H4 (cell line): ENCODE measurements at places on chromosomes 16 and 17.

DNA sequence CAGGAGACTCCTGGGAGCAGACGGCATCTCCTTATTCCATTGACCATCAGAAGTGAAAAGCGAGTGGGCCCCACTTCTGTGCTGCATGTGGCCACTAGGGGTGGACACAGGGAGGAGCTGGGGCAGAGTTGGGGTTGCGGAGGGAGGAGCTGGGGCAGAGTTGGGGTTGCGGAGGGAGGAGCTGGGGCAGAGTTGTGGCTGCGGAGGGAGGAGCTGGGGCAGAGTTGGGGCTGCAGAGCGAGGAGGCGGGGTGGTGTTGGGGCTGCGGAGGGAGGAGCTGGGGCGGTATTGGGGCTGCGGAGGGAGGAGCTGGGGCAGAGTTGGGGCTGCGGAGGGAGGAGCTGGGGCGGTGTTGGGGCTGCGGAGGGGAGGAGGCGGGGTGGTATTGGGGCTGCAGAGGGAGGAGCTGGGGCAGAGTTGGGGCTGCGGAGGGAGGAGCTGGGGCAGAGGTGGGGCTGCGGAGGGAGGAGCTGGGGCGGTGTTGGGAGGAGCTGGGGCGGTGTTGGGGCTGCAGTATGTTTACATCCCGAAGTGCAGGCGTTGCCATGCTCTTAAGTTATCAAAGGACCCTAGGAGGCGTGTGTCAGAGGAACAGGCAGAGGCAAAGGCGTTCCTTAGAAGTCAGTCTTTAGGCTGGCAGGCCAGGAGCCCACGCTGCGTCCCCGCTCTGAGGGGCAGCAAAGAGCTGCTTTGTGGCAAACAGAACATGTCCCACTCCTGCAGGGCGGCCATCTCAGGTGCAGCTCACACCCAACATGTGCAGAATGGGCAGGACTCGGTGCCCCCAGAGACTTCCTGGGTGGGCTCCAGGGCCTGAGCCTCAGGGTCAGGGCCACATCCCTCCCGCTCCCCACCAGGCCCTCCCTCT is 76.0 kb downstream of the ZNF778 start:
- no peak for DNase-seq

GRCh38 chr17:45787044-45787443 is 2.9 kb downstream of the CRHR1 start:
- no peak for DNase-seq

DNA sequence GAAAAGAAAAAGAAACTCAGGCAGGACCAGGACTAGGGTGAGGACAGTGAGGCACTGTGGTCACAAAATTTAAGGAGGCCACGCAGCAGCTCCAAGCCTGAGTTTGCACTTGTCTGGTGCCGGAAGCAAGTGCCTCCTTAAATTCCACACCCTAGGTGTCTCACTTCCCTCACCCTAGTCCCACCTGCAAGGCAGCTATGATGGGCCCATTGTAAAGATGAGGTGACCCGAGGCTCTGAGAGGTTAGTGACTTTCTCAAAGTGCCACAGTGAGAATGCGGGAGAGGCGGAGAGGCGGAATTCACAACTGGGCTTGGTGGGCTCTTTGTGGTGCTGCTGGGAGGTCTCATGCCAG is 21.5 kb upstream of the EEF2K start:
- DNase-seq = no peak

- DNase-seq = no peak
These were observed 158 bp downstream of the ALYREF start for GRCh38 chr17:81891303-81891552.

DNA sequence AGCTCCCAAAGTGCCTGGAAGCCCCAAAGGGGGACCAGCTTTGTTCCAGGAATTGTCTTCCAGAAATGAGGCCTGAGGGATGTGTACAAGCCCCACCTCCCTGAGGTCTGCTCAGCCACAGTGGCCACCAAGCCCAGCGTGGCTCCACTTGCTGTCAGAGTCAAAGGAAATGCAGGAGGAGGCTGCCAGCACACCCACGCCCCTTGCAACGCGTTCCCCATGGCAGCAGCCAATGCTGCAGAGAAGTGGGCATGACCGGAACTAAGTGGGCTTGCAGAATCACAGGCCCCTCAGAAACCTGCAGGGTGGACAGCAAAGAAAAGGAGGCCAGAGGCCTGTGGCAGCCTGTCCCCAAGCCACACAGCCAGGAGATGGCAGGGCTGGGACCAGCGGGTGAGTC is 320.8 kb downstream of the FOXL1 start:
- DNase-seq = no peak

DNA sequence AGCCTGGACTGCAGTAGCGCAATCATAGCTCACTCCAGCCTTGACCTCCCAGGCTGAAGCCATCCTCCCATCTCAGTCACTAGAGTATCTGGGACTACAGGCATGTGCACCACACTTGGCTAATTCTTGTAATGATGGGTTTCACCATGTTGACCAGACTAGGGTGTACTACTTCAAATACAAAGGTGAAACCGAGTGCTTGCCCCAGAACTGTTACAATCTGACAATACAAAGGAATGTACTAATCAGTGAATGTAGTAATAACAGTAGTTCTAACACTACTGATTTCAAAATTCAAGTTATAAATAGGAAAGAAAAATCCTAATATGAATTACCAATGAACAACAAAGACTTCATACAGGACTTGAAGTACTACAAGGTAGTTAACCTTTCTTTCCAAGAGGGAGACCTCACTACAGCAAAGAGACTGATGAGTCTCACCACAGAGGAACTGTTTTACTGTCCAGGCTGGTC is 24.4 kb downstream of the CRK start:
- DNase-seq = no peak

DNA sequence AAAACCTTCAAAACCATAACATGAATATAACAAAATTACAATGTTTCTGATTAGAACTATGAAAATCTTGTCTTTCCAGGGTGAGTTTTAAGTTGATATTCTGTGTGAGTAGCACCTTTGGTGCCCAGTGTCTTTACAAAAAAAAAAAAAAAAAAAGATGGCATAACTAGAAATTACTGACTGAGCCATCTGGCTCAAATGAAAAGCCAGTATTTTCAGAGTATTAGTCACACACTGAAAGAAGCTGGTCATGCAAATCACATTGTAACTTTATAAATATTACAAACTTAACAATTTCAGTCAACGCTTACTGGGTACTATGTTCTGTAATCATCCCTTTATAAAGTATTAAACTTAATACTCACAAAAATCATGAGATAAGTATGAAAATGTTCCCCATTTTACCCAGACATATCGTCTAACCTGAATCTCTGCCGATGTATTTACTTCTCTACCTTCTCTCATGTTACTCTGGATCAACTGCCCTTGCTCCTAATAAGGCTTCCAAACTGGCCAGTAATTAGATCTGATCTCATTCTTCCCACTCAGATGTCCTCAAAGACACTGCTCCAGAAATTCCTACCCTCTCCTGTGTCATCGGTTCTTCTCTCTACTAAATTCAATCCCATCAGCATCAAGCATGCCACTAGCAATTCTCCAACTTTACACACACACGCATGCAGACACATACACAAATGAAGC is 25.4 kb downstream of the UBE2G1 start:
- DNase-seq = no peak

- no peak for DNase-seq
These were observed 31.7 kb downstream of the RNF112 start for GRCh38 chr17:19442731-19443130.

- DNase-seq = peak; percentile 51
These were observed 33.5 kb upstream of the BCO1 start for GRCh38 chr16:81204798-81205680.

DNA sequence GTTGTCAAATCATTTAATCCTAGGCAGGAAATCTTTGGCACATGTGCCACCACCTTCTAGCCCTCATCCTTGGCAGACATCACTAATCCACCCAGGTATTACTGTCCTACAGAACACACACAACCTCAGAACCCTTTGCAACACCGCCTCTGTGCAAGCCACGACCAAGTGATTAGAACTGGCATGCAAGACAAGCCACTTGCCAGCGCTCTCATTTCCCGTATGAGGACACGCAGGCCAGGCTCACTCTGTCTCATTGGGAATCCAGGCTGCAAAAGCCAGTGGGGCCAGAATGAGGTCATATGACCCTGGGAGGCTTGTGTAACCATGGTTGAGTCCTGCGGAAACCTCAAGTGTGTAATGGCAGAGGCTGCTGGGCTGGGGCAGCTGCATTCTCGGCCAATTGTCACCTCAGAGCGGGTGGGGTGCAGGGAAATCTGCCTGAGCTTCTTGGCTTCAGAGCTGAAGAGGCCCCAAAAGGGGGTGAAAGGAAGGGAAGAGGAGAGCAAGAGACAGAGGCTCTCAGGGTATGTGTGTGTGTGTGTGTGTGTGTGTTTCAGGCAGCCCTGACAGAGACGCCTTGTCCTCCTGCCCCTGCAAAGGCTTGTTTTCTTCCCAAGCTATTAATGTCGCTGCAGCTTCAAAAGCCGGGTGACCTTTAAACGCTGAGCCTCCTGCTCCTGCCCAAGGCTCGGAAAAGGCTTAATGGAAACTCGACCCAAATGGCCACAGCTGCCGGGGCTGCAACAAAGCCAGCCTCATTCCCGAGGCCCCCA is 43.2 kb upstream of the MRPS23 start:
- peak; percentile 99 for DNase-seq

DNA sequence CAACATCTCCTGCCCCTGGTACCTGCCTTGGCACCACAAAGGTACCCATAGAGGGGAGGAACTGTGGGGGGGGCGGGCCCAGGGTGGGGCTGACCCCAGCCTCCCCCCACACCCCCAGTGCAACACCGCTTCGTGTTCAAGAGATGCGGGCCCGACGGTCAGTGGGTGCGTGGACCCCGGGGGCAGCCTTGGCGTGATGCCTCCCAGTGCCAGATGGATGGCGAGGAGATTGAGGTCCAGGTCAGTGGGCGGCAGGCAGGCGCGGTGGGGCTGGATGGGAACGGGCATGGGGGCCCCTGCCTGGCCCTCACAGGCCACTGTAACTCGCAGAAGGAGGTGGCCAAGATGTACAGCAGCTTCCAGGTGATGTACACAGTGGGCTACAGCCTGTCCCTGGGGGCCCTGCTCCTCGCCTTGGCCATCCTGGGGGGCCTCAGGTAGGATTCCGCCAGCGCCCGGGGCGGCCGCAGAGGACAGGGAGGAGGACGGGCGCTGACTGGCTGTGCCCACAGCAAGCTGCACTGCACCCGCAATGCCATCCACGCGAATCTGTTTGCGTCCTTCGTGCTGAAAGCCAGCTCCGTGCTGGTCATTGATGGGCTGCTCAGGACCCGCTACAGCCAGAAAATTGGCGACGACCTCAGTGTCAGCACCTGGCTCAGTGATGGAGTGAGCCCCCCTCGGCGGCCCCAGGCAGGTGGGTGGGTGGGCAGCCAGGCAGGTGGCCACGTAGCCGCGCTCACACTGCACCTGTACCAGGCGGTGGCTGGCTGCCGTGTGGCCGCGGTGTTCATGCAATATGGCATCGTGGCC is 7.1 kb downstream of the GCGR start:
- no peak for DNase-seq
